ENCODE measurements at places on chromosomes 6 and 20. TPM values are rescaled to one million over a fixed set of nuclear protein-coding genes. Genes with fewer than 3 reads are reported as not detected.

DNA sequence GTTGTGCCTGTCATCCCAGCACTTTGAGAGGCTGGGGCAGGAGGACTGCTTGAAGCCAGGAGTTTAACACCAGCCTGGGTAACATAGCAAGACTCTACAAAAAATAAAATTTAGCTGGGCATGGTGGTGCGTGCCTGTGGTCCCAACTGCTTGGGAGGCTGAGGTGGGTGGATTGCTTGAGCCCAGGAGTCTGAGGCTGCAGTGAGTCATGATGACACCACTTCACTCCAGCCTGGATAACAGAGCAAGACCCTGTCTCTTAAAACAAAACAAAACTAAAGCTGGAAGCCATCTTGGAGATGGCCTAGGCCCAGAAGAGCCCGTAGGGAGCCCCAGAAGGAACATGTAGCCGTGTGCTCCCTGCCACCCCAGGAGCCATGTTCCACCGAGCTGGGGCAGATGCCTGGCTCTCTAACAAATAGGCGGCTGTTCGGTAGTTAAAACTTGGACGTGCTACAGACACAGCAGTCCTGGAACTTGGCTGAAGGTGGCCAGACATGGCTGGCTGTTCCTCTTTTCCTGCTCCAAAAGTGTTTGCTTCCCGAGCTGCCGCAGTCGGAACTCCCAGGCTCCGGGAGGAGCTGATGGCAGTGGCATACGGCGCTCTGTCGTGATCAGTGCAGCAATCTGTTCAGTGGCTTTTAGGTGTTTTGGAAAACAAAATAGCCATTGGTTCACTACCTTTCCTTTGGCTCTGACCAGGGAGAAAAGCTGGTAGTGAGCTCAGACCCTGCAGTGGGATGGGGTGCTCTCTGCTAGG, 37.0 kb downstream of the DYNLT1 start:
- no peak for DNase-seq

DNA sequence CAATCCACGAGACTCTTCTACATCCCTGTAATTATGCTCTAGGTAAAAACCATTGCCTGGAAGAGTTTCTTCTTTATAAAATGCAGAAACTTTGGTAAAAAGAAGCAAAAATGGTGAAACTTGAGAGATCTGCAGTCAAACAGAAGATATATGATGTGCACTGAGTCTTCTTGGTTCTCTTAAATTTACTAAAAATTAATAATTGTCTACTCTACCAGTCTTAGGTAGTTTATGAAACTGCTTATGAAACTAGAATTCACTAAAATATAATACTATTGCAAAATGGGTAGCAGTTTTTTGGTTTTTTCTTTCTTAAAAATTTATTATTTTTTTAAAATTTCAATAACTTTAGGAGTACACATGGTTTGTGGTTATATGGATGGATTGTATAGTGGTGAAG, 519.1 kb upstream of the SOX4 start:
- no peak for DNase-seq

GRCh38 chr6:159700970-159701369, 7.9 kb upstream of the SOD2 start:
- DNase-seq, result no peak

- no peak for DNase-seq
Observed at GRCh38 chr6:6919173-6919572, 188.6 kb upstream of the RREB1 start.

Gene LST1
- total RNA-seq, result 16.9 TPM
